ENCODE measurements at places on chromosomes 7 and 10. TPM values are rescaled to one million over a fixed set of nuclear protein-coding genes. Genes with fewer than 3 reads are reported as not detected.

ATRNL1 gene
- total RNA-seq: 15.1 TPM

SDK1 gene
- total RNA-seq: 18.6 TPM

SLC16A9 gene
- total RNA-seq: 0.86 TPM

PRTFDC1 gene
- total RNA-seq: 8.3 TPM

SEM1 gene
- total RNA-seq: 25.7 TPM

PON1 gene
- not detected for total RNA-seq

COL28A1 gene
- 23.7 TPM for total RNA-seq

DNA sequence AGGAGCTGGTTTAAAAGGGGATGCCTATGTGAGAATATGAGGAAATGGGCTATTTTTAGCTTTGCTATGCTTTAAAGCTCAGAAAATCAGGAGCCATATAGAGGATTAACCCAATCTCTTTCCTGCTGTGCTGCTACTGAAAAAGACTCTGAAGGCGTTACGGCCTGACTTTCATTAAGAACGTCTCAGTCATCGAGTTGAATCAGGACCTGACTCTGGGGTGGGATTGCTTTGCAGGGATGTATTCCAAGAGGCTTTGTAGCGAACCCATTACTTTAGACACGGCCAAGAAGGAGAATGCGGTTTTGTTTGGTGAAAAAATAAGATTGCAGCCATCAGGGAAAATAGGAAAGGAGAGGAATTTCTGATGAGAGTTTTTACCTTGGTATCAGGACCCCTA is 426.9 kb downstream of the CCSER2 start:
- H3K36me3 ChIP-seq: no peaks in the 10 kb centered on the region
- no peaks in the 10 kb centered on the region for H3K4me1 ChIP-seq
- H3K4me3 ChIP-seq: no peak overlapping the region
- H3K27me3 ChIP-seq: no peaks in the 10 kb centered on the region
- H3K27ac ChIP-seq: no peak overlapping the region

- H3K27ac ChIP-seq: no peak overlapping the region
- no peaks in the 10 kb centered on the region for H3K36me3 ChIP-seq
- no peak for DNase-seq
Observed at GRCh38 chr10:87596351-87596750, 63.3 kb upstream of the PAPSS2 start.

DNA sequence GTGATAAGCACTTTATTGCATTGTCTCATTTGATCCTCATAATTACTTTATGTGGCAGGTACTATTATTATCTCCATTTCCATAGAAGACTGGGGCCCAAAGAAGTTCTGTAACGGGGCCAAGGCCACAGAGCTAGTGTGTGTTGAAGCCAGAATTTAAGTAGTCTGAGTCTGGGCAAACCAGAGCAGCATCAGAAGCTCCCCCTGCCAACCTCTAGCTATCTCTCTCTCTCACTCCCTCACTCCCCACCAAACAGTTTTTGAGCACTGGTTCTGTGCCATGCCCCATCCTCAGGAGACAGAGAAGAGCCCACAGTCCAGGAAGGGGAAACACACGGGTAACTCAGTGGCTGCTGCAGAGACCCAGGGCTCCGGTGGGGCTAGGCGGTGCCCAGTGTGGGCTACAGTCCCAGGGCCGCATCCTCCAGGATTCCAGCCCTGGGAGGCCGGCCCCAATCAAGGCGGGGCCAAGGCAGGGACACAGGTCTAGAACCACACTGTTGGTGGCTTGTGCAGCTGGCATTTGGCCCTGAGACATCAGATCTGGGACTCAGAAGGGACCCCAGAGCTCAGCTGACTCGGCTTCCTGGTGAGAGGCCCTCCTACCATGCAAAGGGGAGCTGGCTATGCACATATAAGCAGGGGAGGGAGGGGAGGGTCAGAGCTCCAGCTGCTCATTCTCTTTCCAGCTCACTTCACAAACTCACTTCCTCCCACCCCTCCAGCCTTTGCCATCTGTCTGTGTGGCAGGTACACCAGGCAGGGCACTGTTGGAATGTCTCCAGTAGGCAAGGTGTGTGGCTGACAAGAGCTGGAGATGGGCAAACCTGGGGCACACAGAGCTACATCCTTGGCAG is 34.4 kb downstream of the COL13A1 start:
- no peaks in the 10 kb centered on the region for H3K36me3 ChIP-seq
- no peak overlapping the region for H3K4me3 ChIP-seq
- no peak for DNase-seq
- H3K27ac ChIP-seq: no peak overlapping the region
- no peaks in the 10 kb centered on the region for H3K4me1 ChIP-seq

GRCh38 chr10:45470098-45471012 is 96.3 kb downstream of the ALOX5 start:
- peaks cover 13% of the 10 kb centered on the region for H3K4me1 ChIP-seq
- DNase-seq: peak; percentile 90
- H3K4me3 ChIP-seq: no peak overlapping the region
- H3K36me3 ChIP-seq: no peaks in the 10 kb centered on the region

- H3K27me3 ChIP-seq: no peaks in the 10 kb centered on the region
- no peak overlapping the region for H3K27ac ChIP-seq
- H3K4me3 ChIP-seq: no peak overlapping the region
- H3K36me3 ChIP-seq: no peaks in the 10 kb centered on the region
- no peaks in the 10 kb centered on the region for H3K4me1 ChIP-seq
- DNase-seq: no peak
Observed at GRCh38 chr10:112821663-112822062, 128.4 kb upstream of the TCF7L2 start.

- no peak overlapping the region for H3K27ac ChIP-seq
- DNase-seq: no peak
- H3K4me1 ChIP-seq: peaks cover 33% of the 10 kb centered on the region
- peaks cover 64% of the 10 kb centered on the region for H3K27me3 ChIP-seq
- peak overlapping the region; percentile 49 for H3K4me3 ChIP-seq
Observed at GRCh38 chr7:49773936-49774458, 559 bp downstream of the VWC2 start.

DNA sequence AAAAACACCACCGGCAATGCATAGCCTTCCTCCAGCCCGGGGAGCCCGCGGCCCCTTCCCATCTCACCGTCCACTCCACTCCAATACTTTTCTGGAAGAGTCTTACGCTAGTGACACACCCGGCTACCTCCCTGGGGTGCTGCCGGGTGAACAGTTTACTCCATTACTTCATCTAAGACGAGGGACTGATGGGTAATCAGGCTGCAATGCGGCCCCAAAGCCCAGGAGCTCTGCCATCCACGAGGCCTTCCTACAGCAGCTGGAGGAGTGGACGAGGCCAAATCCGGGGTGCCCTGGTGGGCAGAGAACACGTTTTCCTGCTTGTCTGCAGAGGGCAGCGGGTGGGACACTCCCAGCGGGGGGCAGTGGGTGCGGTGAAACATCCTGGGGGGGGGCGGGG is 356.2 kb upstream of the SHH start:
- no peak overlapping the region for H3K27ac ChIP-seq
- no peaks in the 10 kb centered on the region for H3K4me1 ChIP-seq
- DNase-seq: no peak

GRCh38 chr10:103552856-103553742 is 59.6 kb downstream of the NEURL1 start:
- no peak overlapping the region for H3K27ac ChIP-seq
- H3K27me3 ChIP-seq: no peaks in the 10 kb centered on the region
- H3K4me1 ChIP-seq: peaks cover 18% of the 10 kb centered on the region
- no peak overlapping the region for H3K4me3 ChIP-seq

GRCh38 chr7:155591055-155591775 is 44.9 kb upstream of the CNPY1 start:
- no peaks in the 10 kb centered on the region for H3K4me1 ChIP-seq
- H3K36me3 ChIP-seq: no peaks in the 10 kb centered on the region
- no peak overlapping the region for H3K4me3 ChIP-seq
- DNase-seq: no peak

DNA sequence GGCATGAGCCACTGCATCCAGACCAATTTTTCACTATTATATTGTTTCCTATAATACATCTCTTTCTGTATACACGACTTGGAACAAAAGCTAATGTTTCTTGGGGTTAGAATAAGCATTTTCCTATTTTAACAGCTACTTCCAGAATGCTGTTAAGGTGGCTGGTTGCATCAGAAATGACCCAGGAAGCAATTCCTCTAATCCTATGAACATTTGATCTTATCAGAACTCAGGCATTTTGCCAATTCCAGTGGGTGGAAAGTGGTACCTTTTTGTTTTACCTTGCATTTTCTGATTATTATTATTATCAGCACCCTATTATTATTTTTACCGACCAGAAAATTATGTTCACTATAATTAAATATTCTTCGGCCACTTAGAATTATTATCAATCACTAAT is 73.3 kb downstream of the NDUFB2 start:
- no peak overlapping the region for H3K27ac ChIP-seq
- peaks cover 24% of the 10 kb centered on the region for H3K36me3 ChIP-seq
- no peaks in the 10 kb centered on the region for H3K4me1 ChIP-seq
- DNase-seq: no peak
- no peak overlapping the region for H3K4me3 ChIP-seq
- no peaks in the 10 kb centered on the region for H3K27me3 ChIP-seq

DNA sequence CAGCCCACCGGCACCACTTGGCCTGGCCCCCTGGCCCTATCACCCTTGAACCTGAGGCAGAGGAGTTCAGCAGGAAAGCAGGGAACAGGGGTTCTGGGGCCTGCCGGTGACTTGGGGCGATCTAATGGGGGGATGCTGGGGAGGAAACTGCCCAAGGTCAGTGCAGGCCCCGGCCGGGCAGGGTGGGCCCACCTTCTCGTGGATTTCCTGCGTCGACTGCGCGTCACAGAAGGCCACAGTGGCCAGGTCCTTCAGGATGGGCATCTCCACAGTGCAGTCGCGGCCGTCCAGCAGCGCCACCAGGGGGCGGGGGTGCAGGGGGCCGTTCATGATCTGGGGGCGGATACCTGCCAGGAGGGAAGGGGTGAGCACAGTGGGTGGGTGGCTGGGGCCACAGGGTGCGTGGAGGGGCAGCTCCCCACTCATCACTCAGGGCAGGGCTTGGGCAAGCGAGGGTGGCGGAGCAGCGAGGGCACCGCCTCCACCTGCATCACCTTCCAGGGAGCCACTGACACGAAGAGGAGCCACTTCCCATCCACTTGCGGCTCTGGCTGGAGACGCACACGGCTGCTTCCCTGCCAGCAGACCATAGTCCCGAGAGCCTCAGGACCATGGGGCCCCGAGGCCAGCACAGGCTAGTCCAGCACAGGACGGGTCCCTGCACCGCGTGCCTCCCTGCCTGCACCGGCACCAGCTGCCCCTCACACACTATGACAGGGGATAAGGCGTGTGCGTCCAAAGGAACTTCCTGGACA is 61.4 kb downstream of the ZRANB1 start:
- peaks cover 9% of the 10 kb centered on the region for H3K36me3 ChIP-seq
- no peaks in the 10 kb centered on the region for H3K27me3 ChIP-seq
- H3K4me1 ChIP-seq: peaks cover 64% of the 10 kb centered on the region

- no peak for DNase-seq
- no peak overlapping the region for H3K27ac ChIP-seq
- peaks cover 12% of the 10 kb centered on the region for H3K4me1 ChIP-seq
Observed at GRCh38 chr7:18421297-18422002, 74.1 kb upstream of the HDAC9 start.

GRCh38 chr10:51892965-51893658 is 193.7 kb upstream of the CSTF2T start:
- H3K36me3 ChIP-seq: no peaks in the 10 kb centered on the region
- H3K4me3 ChIP-seq: no peak overlapping the region
- H3K27ac ChIP-seq: no peak overlapping the region
- DNase-seq: no peak
- H3K27me3 ChIP-seq: no peaks in the 10 kb centered on the region
- peaks cover 6% of the 10 kb centered on the region for H3K4me1 ChIP-seq

GRCh38 chr7:20785157-20786048 is 1.3 kb downstream of the SP8 start:
- H3K4me1 ChIP-seq: peaks cover 44% of the 10 kb centered on the region
- H3K36me3 ChIP-seq: no peaks in the 10 kb centered on the region
- H3K27me3 ChIP-seq: peaks cover 95% of the 10 kb centered on the region
- peak overlapping the region; percentile 54 for H3K4me3 ChIP-seq

DNA sequence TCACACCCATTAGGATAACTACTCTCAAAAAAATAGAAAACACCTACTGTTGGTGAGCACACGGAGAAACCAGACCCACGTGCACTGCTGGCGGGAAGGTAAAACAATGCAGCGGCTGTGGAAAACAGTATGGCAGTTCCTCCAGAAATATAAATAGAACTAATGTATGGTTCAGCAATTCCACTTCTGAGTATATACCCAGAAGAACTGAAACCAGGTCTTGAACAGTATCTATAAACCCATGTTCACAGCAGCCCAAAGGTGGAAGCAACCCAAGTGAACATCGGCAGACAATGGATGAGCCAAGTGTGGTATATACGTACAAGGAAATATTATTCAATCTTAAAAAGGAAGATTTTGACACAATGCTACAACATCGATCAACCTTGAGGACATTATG is 164.7 kb downstream of the ZMYND11 start:
- no peak overlapping the region for H3K4me3 ChIP-seq
- H3K4me1 ChIP-seq: peaks cover 20% of the 10 kb centered on the region
- H3K27ac ChIP-seq: no peak overlapping the region
- peaks cover 6% of the 10 kb centered on the region for H3K36me3 ChIP-seq

GRCh38 chr7:96887426-96887825 is 117.9 kb upstream of the DLX6 start:
- no peaks in the 10 kb centered on the region for H3K36me3 ChIP-seq
- no peak for DNase-seq
- H3K27ac ChIP-seq: no peak overlapping the region
- H3K4me1 ChIP-seq: no peaks in the 10 kb centered on the region
- no peak overlapping the region for H3K4me3 ChIP-seq
- H3K27me3 ChIP-seq: no peaks in the 10 kb centered on the region

DNA sequence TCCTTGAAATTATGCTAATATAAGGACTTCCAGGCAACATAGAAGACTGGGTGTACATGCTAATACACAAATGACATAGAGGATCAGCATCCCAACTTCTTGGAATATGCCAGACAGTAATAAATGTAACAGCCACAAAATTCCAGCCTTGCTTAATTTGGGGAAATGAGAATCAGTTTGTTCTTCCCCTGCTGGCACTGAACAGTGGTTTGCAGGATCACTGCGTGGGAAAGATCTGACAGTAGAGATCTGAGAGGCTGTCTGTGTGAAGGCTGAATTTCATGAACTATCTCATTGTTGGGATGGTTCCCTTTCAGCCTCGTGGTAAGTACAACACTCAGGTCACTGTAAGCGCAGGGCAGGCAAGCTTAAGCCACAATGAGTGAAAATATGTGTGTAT is 1078.0 kb downstream of the LRMDA start:
- no peaks in the 10 kb centered on the region for H3K36me3 ChIP-seq
- no peaks in the 10 kb centered on the region for H3K4me1 ChIP-seq
- H3K27ac ChIP-seq: no peak overlapping the region
- DNase-seq: no peak
- H3K4me3 ChIP-seq: no peak overlapping the region
- H3K27me3 ChIP-seq: no peaks in the 10 kb centered on the region

DNA sequence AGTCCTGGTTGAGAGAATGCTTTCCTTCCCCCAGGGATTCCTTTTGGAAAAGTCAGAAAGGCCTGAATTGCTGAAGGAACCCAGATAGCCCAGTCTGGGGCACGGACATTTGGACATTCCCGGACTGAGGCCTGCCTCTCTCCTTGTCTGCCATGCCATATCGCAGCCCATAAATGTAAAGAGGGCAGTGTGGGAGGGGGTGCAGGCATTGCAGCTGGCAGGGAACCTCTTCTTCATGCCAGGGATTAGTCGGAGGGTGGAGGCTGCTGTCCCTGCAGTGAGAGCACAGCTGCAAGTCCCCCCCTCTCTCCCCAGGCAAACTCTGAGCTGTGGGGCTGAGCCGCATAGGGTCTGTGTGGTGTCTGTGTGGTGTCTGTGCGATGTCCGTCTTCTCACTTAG is 486.0 kb upstream of the MKI67 start:
- H3K27me3 ChIP-seq: no peaks in the 10 kb centered on the region
- no peaks in the 10 kb centered on the region for H3K36me3 ChIP-seq

Data from esophagus muscularis mucosa (tissue), 4 donors.